ENCODE measurements at places on chromosomes 1 and 21.

DNA sequence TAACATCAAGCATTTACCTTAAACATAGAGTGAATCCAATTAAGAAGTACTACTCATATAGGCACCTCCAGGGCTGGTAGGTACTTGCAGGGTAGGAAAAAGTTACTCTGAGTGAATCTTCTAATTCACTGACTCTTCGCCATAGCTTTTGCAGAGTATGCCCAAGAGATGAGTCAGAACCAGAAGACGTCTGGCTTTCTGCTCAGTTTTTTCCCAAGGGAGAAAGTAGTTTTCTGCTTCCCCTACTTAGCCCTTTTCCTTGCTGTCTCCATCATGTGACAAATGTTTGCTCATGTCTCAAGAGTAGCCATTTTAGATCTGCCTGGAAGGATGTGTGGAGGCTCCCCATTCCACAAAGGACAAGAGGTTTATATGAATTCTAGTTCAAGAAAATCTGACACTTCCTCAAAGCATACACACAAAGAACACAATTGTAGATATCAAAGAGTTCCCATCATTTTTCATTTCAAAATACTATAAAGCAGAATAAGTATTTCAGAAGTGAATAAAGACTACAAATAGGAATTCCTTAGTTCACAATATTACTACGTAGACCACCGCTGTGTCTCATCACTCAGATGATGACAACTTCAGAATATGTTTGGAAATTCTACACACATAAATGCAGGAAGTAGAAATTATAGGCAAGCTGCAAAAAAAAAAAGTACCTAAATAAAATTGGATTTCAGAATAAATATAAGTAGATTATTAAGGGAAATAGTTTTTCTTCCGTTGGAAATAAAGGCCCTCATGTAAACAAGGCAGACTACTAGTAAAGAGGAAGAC lies 98.5 kb downstream of the ASH1L start:
- DNase-seq = no peak

GRCh38 chr1:42951588-42951987 lies 7.1 kb downstream of the SLC2A1 start:
- no peak for DNase-seq

GRCh38 chr1:212596798-212597197 lies 11.8 kb upstream of the ATF3 start:
- DNase-seq = no peak

DNA sequence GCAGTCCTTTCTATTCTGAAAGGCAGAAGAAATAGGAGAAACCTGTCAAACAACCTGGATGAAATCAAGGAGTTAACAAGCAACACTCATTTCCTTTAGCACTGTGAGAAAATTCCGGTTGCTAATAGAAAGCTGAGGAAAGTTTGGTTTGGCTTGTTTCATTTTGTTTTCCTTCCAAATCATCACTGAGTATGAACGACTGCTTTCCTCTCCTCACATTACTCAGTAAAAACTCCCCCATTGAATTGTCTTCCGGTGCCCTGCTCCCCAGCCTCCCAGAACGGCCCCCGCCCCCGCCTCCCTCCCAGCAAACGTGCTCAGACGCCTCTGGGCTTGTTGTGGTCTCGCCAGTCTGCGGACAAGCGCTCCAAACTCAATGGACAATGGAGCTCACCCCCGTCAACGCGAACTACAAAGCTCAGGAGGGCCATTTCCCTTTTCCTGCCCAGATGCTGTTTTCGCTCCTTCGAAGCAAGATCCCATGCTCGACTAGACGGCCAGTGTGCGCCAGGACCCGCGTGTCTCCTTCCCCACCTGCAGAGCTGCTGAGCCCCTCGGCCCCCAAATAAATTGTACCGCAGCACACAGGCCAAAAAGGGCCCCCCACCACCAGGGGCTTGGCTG lies 747 bp downstream of the STX6 start:
- peak; percentile 33 for DNase-seq

- no peak for DNase-seq
Observed at GRCh38 chr1:172125250-172125649, 284.0 kb downstream of the DNM3 start.

DNA sequence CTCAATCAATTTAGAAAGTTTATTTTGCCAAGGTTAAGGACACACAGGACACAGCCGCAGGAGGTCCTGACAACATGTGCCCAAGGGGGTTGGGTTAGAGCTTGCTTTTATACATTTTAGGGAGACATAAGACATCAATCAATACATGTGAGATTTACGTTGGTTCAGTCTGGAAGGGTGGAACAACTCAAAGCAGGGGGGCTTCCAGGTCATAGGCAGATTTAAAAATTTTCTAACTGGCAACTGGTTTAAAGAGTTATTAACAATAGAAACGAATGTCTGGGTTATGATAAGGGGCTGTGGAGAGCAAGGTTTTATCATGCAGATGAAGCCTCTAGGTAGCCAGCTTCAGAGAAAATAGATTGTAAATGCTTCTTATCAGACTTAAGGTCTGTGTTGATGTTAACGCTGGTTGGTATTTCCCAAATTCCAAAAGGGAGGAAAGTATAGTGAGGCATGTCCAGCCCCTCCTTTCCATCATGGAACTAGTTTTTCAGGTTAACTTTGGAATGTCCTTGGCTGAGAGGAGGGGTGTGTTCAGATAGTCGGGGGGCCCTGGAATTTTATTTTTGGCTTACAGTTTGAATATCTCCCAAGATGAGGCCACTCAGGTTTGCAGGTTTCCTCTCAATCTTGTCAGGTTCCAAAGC lies 31.0 kb upstream of the TGFBR3 start:
- DNase-seq = no peak

DNA sequence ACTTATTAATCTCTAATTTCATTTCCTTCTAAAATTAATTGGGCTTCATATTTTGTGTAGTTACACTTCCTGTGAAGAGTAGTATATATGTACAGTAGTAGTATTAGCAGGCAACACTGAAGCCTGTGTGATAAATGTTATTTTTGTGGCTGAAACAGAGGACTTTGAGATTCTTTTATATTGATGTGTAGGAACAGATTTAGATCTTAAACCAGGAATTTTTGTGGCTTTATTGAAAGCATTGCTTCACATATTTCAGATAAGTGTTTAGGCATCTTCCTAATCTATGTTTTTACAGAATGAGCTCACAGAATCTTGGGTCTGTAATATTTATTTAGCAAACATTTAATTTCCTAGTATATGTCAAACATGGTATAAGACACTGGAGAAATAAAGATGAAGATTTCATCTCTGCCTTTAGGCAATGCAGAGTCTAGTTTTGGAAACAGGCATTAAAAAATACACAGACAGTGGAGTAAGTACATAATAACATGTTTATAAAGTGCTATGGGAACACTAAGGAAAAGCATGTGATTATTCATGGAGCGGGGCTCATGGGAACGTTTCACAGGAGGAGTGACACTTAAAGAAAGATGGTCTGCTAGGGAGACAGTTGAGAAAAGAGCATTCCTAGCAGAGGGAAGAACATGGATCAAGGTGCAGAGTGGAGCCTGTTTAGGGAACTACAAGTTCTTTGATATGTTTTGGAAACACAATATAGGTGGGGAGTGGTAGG lies 52.7 kb downstream of the MIGA1 start:
- DNase-seq = no peak

DNA sequence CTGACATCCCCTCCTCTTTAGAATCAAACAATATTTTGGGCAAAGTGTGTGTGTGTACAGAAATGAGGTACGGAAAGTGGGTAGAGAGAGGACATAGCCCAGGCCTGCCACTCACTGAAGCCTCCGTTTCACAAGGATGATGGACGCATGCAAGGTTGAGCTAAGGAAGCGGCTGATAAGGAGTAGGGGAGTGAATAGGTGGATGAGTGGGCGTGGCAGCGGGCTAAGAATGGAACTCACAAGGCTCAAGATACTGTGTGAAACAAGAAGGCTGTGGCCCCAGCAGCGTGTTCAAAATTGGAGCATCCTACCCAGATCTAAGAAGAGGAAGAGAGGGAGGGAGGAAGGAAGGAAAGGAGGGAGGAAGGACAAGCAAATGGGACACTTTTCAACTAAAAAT lies 37.5 kb downstream of the VWA5B1 start:
- DNase-seq = no peak

DNA sequence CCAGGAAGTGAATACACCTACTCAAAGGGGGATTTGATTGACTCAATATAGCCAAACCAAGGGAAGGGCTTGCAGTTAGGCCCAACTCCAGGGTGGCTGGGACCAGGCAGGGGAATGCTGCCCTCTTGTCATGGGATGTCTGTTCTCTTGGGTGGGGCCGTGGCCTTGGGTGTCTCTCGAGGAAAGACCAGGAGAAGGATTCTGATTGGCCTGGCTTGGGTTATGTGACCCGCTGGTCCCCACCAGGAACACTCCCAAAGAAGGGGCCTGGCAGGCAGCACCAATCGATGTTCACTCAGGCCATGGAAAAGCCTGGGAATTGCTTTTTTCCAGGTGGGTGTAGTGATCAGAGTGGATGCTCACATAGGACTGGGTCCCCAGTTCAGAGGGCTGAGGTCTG lies 10.1 kb upstream of the ZNF362 start:
- no peak for DNase-seq

DNA sequence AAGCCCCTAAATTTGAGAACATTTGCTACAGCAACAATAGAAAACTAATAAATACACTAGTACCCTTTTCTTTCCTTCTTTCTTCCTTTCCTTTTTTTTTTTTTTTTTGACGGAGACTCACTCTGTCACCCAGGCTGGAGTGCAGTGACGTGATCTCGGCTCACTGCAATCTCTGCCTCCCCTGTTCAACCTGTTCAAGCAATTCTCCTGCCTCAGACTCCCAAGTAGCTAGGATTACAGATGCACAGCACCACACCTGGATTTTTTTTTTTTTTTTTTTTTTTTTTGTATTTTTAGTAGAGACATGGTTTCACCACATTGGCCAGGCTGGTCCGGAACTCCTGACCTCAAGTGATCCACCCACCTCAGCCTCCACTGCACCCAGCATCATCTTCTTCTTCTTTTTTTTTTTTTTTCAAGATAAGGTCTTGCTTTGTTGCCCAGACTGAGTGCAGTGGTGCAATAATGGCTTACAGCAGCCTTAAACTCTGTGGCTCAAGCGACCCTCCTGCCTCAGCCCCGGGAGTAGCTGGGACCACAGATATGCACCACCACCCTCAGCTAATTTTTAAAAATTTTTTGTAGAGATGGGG lies 19.6 kb upstream of the CBR3 start:
- no peak for DNase-seq

DNA sequence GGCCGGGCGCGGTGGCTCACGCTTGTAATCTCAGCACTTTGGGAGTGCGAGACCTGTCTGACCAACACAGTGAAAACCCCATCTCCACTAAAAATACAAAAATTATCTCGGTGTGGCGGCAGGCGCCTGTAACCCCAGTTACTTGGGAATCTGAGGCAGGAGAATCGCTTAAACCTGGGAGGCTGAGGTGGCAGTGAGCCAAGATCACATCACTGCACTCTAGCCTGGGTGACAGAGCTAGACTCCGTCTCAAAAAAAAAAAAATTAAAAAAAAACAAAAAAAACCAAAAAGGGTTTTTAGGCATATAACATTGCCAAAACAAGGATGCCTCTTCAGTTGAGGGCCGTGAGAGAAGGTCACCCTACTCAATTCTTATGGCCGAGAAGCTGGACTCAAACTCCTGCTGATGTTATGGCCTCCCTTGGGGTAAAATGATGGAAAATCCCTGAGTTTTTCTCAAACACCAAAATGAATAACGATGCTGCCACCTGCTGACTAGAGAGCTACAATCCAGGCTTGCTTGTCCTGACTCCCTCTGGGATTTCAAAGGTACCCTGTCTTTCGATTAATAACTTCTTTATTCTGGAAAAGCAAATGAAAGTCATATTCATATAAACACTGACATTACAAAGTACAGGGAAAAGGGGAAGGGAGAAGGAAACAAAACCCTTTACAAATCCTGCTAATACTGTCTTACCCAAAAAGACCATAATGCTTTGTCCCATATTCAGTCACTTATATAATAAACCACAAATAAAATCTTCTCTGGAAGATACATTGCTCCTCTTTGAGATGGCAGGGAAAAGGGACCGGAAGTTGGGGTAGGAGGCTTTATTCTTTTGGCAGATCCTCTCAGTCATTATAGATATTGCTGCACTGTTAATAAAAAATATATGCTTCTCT lies 10.7 kb downstream of the RAB42 start:
- DNase-seq = peak; percentile 20

GRCh38 chr1:52635321-52636089 lies 2.5 kb downstream of the SHISAL2A start:
- no peak for DNase-seq

GRCh38 chr1:156516821-156517220 lies 16.2 kb upstream of the MEF2D start:
- DNase-seq = no peak

DNA sequence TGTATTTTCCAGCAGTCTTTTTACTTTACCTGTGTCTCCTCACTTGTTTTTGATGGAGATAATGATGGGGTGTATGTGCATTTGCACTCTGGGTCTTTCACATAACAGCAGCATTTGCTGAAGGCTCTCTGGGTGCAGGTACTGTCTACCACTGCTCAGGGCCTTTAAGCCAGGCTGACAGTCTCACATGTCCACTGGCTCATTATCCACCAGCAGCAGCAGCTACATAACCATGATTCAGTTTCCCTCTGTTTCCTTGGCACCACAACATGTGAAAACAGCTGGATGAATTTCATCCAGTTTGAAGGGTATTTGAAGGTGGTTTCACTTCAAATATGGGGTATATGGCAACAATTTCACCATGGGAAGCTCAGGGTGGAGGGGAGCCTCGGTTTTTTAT lies 41.2 kb upstream of the ROR1 start:
- DNase-seq = no peak

GRCh38 chr1:86155051-86155806 lies 1.3 kb downstream of the COL24A1 start:
- no peak for DNase-seq

DNA sequence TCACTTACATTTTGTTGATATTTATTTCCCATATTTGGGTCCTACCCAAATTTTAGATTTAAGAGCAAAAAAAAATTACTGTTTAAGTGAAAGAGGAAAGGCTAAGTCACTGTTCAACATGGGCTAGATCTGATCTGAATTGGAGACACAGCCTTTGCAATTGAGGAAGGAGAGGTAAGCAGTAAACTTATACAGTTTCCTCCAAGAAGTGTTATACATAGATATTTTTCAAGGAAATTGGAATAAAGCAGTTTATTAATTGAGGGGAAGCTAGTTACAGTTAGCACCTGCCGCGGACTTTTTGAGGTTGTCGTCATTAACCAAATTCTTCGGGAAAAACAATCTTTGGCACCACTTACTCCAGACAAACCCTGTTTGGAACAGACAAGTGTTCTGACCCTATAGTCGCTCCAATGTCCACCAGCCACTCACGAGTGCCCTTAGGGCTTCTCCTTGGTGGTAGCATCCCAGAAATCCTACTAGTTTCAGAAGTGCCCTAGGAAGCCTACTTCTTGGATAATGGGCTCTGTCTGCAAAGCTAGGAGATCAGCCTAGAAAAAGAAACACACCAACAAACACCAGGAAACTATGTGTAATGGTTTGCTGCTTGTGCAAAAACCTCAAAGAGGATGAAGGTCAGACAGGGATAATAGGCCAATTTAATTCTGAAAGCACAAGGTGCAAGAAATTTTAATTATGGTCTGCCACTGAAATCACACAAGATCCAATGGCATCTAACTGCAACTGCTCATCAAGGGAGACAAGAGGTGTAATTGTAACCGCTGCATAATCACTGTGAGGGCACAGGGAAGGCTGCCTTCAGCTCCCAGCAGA lies 2.5 kb downstream of the WLS start:
- DNase-seq = no peak

Data from DMS153 (cell line).